ENCODE measurements at places on chromosomes 6 and 20.

GRCh38 chr6:144844596-144844995, 559.5 kb downstream of the UTRN start:
- no peak for DNase-seq

DNA sequence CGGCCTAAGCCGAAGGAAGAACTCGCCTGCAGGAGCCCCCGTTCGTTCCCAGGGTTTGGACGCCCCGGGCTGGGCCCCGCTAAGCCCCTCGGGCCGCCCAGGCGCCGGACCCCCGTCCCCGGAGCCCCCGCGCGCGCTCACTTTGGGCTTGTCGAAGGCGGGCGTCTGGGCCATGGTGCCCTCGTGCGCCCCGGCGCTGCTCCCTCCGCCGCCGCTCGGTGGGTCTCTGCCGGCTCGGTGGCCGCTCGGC, 140 bp downstream of the ADA start:
- DNase-seq = no peak

DNA sequence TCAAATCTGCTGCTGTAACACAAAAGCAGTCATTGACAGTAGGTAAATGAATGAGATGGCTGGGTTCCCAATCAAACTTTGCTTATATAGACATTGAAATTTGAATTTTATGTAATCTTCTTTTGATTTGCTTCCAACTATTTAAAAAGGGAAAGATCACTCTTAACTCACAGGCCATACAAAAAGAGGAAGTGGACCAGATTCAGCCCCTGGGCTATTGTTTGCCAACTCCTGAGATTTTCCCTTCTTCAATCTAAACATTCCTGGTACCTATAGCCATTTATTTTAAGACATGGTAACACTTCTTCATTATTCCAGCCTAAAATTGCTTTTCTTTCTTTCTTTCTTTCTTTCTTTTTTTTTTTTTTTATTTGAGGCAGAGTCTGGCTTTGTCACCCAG, 260.6 kb downstream of the TFAP2A start:
- no peak for DNase-seq

DNA sequence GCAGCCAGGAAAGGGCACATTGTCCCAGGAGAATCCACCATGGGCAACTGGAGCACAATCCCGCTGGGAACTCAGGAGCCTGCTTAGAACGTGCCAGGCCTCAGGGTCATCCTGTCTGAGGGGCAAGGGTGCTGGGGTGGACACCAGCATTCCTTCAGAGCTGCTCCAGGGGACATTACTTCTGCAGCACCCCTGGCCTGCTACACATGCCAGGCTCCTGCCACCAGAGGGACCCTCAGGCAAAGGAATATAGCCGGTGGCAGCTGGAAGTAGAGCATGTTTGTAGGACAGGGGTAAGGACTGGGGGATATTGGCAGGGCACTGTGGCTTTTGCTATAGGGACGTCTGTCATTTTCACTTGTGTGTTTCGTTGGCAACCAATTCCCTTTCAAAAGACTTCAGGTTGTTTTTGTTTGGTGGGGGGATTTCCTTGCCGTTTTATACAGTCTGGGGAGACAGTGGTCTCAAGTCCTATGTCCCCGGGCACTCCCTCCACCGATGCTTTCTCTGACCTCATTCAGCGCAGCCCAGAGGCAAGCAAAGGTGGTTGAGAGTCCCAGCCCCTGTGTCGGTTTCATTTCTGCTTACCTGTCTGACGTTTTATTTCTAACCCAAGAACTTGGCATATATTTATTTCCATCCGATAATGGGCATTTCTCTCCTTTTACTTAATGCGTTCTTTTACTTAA, 130.8 kb downstream of the JPH2 start:
- DNase-seq = no peak

- DNase-seq = no peak
Observed at GRCh38 chr20:35947907-35948306, 6.4 kb downstream of the SCAND1 start.

DNA sequence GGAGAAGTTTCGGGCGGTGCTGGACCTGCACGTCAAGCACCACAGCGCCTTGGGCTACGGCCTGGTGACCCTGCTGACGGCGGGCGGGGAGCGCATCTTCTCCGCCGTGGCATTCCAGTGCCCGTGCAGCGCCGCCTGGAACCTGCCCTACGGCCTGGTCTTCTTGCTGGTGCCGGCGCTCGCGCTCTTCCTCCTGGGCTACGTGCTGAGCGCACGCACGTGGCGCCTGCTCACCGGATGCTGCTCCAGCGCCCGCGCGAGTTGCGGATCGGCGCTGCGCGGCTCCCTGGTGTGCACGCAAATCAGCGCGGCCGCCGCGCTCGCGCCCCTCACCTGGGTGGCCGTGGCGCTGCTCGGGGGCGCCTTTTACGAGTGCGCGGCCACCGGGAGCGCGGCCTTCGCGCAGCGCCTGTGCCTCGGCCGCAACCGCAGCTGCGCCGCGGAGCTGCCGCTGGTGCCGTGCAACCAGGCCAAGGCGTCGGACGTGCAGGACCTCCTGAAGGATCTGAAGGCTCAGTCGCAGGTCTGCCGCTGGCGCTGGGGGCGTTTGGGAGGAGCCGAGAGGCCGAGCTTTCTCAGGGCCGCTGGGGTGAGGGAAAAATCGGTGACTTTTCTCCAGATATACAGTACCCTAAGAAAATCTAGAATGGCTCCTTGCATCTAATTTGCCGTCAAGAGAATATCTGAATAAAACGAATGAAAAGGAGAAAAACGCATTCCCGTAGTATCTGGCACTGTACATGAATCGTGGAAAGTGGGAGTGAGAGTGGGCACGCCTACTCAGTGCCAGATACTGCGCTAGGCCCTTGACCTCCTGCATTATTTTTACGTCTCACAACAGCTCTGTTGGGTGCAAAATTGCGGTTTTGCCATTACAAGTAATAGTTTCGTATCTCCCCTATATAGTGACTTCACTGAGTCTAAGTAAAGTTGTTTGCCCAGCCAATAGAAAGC, 1.0 kb downstream of the CALHM6 start:
- DNase-seq = peak; percentile 59

DNA sequence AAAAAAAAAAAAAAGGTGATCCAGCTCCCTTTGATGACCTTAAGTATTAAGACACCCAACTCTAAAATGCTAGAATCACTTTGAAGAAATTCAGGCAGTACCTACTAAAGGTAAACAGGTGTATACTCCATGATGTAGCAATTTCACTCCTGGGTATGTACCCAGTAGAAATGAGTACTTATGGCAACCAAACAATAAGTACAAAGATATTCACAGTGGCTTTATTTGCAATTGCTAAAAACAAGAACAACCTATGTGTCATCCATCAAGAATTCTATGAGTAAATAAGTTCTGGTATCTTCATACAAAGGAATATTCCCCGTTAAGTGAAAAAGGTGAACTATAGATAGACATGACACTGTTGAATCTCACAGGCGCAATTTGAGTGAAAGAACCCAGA, 29.4 kb downstream of the MDGA1 start:
- DNase-seq = no peak

DNA sequence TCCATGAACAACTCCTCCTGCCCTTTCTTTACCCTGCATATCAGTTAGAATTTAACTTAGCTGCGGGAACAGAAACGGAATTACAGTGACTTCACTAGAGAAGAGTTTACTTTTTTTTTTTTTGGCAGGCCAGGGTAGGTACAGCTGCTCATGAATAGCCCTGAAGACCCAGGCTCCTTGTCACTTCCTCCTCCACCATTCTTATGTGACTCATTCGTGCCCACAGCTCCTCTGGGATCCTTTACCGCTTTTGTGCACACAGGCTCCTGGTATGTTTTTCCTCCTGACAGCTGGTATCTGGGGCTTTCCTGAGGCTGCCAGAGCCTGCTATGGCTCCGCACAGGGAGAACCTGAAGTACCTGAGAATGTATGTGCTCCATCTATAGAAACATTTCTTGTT, 3.9 kb upstream of the KCNS1 start:
- DNase-seq = no peak

DNA sequence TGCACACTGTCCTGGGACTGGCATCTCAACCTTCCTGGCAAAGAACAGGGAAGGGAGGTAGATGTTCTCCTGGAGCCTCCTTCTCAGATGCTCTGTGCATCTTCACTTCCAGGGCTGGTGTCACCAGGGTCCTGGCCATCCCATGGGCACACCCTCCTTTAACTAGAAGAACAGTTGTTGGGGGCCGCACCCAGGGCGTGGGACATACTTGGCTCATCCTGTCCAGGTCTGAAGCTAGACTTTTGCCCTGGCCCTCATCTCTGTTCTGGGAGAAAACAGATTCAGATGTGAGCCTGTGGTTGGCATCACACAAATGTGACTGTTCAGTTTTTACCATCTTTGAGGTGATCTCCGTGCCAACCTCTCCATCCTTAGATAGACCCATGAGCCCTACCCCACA, 41.6 kb downstream of the FOXC1 start:
- no peak for DNase-seq

DNA sequence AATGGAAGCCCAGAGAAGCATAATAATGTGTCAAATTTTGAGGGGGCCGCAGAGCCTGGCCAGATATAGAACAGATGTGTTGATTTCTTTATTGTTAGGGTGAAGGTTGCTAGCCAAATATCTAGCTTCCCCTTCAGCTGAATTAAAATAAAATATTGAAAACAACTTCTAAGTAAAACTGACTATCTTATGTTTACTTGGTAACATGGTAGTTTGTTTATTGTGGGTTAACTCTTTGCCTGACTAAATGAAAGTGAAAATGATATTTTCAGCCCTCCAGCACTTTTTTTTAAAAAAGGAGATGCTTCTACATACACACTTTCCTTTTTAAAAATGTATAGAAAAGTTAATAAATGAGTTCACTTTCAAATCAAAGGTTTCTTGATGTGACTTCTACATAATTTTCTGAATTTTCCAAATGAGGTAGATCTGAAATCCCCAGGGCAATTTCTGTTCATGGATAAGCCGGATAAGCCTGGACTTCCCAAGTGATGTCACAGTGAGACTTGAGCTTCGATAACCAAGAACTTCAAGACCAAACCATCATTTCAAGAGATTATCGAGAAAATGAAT, 172.1 kb upstream of the OLIG3 start:
- no peak for DNase-seq

DNA sequence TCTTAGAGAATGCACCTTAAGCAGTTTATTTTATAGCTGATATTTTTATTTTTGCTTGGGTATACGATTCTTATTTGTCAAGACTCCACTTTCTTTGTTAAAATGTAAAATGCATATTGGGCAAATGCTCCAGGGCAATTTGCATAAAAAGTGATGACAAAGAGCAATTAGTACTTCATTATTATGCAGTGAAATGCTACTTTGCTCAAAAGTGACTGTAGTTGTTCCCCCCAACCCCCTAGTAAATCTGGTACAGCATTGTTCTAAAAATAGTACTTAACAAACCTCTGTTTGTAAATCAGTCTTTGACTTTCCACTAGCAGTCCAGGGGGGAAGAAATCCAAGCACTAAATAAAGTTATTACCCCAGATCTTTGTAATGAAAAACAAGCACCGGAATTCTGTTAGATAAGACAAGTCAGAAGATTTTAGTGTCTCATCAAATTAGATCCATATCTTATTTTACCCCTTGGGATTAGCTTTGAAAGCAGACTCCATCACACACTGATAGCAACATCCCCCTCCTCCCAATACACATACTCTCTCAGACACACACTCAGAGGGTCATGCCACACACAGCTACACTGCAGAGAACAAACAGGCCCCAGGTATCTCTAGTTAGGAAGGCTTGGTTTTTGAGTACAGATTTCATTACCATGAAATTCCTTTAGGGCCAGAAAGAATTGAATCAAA, 32.9 kb upstream of the BACH2 start:
- no peak for DNase-seq

- no peak for DNase-seq
Observed at GRCh38 chr6:56992036-56992435, 37.1 kb downstream of the BEND6 start.

DNA sequence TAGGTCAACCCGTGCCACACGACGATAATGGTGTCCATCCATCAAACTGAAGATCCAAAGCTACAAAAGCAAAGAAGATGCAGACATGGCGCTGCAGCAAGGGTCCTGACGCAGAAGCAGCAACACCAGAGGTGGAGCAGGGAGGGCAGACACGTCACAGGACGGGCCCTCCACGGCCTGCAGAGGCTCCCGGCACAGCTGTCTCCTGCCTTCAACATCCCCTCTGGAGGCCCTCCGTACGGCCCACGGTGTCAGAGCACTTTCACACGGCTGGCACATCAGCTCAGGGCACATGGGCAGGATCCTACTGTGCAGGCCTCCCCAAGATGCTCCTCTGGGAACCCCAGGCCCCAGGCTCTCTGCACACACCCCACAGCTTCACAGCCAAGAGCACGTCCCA, 37.6 kb downstream of the WDR27 start:
- no peak for DNase-seq

DNA sequence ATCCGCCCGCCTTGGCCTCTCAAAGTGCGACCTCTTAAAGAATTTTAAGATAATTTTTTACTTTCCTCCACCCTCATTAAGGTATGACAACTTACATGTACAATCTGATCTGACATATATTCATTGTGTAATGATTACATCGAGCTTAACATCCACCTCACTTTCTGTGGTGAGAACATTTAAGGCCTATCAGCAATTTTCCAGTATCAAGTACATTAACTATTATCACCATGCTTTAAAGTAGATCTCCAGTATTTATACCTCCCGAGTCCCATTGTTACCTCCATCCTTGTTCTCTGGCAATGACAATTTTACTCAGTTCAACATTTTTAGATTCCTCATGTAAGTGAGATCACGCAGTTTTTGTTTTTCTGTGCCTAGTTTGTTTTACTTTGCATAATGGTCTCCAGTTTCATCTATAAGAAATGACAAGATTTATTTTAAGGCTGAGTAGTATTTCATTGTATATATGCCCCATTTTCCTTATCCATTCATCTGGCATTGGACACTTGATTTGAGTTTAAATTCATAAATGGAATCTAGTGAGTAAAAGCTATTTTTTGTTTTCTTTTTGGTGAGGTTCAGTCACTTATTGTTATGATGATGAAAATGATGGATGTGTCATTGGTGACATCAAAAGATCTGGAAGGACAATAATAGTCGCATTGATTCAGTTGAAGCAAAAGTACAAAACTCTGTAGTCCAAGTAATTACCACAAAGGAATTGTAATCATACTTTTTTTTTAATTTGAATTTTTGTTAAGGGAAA, 87.0 kb downstream of the OR2B2 start:
- DNase-seq = no peak

GRCh38 chr20:24494460-24494920, 25.1 kb downstream of the SYNDIG1 start:
- DNase-seq = no peak

DNA sequence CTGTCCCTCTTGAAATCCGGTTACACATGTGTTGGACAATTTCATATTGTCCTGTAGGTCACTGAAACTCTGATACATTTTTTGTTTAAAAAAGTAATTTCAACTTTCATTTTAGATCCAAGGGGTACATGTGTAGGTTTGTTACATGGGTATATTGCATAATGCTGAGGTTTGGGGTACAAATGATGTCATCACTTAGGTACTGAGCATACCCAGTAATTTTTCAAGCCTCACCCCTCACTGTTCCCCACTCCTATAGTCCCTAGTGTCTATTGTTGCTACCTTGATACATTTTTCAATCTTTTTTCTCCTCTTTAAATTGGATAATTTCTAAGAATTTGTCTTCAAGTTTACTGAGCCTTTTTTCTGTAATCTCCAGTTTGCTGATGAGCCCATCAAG, 483.0 kb downstream of the DHX35 start:
- no peak for DNase-seq
